ENCODE measurements at places on chromosomes 4 and X.

DNA sequence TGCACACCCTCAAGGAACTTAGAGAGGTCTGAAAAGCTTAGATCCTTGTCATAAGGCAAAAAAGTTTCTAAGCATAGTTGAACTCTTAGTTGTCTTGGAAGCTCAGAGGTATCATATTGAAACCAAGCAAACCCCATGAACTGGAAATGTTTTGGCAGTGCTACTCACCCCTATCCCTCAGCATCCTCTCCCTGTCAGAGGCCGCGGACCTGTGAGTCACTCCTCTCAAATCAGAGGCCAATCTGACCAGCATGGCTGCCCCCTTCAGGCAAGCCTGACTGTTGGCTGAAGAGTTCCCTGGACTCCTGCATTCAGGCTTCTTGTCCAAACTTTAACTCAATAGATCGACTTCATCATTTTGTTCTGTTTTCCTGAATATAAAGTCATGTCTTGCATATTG, 69.4 kb downstream of the KCNIP4 start:
- no peak for DNase-seq

DNA sequence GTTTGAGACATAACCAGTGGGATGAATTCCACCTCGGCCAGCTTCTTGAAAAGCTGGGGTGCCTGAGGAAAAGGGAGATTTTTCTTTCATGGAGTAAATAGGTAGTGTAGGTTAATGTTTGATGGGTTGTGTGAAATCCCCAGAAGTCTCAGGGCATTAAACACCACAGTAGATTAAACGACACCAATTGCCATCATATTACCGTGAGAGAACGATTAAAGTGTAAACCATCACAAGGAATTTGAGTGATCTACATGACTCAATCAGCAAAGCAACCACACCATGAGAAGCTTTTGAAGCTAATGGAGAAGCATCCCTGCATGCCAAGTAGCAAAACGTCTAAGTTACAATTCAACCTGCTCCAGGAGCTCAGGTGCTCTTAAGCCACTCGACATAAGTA, 322.5 kb upstream of the GATB start:
- DNase-seq: no peak

- no peak for DNase-seq
Observed at GRCh38 chr4:169618286-169618685, 2.1 kb upstream of the CLCN3 start.

DNA sequence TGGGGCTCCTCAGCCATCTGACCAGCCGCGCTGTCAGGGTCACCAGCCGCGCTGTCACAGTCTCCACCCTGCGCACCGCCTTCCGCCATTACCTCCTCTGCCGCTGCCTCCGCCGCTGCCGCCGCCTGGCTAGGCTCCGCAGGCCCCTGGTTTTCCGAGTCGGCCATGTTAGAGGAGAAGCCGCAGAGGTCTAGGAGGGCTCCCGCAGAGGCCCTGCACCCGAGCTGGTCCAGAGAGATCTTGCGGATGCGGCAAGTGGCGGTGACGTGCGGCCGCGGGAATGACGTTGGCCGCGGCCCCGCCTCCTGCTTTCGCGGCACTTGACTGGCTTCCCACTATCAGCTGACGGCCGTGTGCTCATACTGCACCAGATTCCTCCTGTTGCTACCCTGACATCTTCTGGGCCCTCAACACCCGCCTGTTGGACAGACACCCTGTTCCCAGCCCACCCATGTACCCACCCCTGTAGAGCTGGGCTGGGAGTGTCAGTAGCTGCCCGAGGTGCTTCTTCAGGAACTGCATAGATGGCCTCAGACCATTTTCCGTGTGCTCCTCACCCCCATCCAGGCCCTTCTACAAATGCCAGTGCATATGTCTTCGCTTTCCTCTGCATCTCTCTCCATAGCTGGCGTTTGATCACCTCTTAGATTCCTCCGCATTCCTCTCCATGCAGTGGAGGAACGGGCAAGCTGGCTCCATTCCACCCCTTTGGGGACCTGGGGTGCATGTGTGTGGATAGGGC, at the start of gene NAP1L5:
Gene NAP1L5, minus strand, starts transcription at position 242 of the 742 bp plus-strand sequence. Its CDS starts 75 bp downstream, at position 167.
- peak; percentile 40 for DNase-seq

GRCh38 chrX:30949554-30949953, 60.5 kb upstream of the TAB3 start:
- no peak for DNase-seq

DNA sequence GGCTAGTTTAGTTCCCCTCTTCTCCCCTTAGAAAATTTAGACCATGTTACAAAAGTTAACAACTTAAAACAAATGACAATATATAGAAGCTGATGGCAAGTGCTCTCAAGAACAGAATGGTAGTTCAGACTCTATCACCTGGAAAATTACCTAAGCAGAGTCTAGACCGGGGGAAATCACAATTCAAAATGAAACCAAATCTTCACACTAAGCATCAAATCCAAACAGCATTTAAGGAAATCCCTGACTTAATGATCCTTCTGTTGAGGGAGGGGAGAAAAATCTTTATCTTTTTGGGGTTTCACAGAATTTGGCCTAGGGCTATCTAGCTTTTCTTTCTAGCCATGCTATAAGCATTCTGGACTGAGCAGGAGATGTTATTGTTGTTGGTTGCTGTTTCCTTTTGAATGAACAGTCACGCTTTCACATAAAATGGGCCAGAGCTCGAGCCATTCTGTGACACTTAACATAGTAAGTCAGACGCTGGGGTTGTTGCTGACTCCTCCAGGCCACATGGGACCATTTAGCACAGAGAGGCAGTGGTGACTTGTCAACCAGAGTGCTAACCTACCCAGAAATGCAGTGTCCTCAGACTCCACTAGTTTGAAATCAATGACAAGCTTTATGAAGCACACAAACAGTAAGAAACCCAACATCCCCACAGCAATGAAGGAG, 16.0 kb upstream of the LSM6 start:
- no peak for DNase-seq

DNA sequence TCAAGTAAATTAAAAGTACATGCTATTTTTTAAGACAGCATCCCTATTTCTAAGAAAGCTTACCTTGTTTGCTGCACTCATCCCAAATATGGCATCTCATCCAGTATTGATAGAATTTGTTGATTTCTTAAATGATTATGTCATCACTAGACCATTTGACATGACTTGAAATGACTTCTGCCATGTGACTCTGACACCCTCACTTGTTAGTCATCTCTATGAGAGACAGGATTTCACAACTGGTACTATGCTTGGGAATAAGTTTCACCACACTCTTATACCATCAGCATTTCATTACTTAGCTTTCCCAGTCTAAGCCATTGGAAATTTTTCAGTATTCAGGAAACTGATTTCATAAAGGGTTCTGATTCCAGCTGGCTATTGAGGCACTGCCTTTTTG, 55.3 kb downstream of the TMPRSS11F start:
- no peak for DNase-seq

- no peak for DNase-seq
Observed at GRCh38 chrX:102604327-102604726, 5.0 kb downstream of the ARMCX5 start.

- no peak for DNase-seq
Observed at GRCh38 chr4:155703486-155704247, 37.0 kb downstream of the GUCY1A1 start.

- no peak for DNase-seq
Observed at GRCh38 chr4:4456351-4456750, 69.4 kb downstream of the NSG1 start.

DNA sequence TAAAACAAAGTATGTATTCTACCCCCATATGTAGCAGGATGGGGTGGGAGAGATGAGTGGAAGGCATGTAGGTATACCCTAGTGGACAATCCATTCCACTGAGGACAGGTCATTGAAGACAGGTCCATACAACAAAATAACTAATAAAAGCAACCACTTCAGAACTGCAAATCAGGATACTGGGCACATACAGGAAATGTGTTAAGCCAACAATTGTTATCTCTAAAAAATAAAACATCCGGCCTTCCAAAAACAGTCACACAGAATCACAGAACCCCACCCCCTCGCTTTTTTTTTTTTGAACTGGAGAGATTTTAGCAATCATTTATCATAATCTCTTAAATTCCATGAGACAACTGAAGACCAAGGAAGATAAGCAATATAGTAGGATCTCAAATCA, 112.9 kb downstream of the FRYL start:
- no peak for DNase-seq

- DNase-seq: no peak
Observed at GRCh38 chr4:179097741-179098140, 1655.5 kb upstream of the AGA start.

DNA sequence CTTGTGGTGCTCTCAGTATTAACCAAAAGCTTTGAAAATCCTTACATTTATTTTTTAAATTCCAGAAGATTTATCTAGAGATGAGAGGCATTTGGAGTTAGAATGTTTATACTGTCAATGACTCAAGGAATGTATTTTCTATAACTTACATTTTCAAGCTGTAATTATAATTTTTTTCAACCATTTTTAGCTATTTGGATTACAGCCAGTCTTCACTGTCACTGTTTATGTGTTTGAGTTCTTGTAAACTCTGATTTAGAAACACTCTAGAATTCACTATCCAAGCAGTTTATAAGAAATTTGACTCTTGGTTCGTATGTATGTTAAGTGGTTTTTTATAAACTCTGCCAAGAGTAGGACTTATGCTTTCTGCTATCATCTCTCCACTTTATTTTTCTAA, 36.7 kb upstream of the GUCY1A1 start:
- no peak for DNase-seq

DNA sequence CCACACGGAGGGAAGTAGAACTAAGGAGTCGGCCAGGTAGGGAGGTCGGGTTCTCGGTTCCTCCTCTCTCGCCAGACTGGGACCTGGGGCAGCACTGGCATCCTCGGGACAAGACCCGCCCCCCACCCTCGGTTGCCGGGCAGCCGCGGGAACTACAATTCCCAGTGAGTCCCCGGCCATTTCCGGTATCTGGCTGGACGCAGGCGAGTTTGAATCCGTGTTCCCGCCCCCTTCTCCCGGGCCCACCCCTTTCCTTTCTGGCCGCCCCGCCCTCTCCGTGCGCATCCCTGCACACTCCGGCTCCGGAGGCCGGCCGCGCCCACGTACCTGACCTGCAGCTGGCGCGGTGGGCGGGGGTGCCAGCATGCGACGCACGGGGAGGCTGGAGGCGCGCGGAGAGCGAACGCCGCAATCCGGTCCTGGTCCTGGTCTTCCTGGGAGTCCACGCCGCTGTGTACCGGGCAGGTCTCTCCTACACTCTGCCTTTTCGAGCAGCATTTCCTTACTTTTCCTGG, 10.2 kb upstream of the DLG3 start:
- DNase-seq: peak; percentile 27

GRCh38 chr4:153204247-153204671, at the start of gene TRIM2:
Gene TRIM2 (plus strand): TSS chr4:153204443. CDS start chr4:153204531, 88 bp downstream.
- no peak for DNase-seq

GRCh38 chrX:32170481-32170880, 1040.9 kb downstream of the DMD start:
- no peak for DNase-seq

- no peak for DNase-seq
Observed at GRCh38 chr4:113760094-113760794, 1.3 kb downstream of the CAMK2D start.

DNA sequence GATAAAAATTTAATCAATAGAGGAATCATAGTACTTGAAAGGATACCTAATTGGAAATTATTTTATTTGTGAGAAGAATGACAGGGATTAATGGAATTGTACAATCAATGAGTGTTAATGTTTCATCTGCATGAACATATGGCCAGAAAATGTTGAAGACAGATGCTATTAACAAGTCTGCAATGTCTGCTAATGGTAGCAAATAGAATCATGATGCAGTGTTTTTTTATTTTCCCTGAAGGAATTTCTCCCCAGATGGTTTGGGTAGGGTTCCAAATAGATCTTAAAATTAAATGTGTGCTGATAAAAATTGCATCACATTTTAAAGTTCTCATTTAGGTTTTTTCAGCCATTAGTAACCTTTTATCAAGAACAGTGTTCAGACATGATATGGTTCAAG, 291.3 kb upstream of the TRAM1L1 start:
- no peak for DNase-seq

DNA sequence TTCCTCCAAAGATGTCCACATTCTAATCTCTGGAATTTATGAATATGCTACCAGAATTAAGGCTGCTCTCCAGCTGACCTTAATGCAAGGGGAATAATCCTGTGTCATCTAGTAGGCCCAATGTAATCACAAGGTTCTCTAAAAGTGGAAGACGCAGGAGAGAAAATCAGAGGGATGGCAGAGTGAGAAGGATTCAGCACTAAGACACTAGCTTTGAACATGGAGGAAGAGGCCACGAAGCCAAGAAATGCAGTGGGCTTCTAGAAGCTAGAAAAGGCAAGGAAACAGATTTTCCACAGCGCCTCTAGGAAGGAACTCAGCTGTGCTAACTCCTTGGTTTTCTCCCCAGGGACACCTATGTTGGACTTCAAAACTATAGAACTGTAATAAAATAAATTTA, 240.7 kb upstream of the TRAM1L1 start:
- DNase-seq: no peak

- no peak for DNase-seq
Observed at GRCh38 chrX:74613370-74614092, 893 bp downstream of the RLIM start.

GRCh38 chr4:15982842-15983524, 20.0 kb upstream of the FGFBP2 start:
- DNase-seq: no peak

- no peak for DNase-seq
Observed at GRCh38 chr4:69888336-69888735, 28.4 kb upstream of the SULT1E1 start.

- DNase-seq: no peak
Observed at GRCh38 chrX:136182414-136182813, 35.1 kb downstream of the FHL1 start.

- DNase-seq: no peak
Observed at GRCh38 chr4:41881981-41882624, 53.1 kb upstream of the TMEM33 start.

GRCh38 chr4:67714248-67714583, 13.3 kb upstream of the UBA6 start:
- DNase-seq: no peak

DNA sequence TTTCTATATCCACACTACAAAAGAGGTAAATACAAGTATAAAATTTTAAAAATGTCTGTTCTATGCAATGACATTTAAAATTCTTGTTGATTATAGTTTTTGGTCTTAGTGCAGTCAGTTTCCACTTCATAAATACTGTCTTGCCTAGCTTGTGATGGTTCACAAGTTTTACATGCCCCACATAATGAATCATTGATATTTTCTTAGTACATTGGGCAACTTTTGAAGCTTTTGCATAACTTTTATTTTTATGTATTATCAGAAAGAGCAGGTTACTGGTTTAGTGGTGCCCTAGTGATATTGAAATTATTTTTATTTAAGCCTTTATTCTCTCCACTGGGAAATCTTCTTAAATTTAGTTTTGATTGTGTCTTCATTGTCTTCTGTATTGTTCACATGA, 388.0 kb downstream of the CCSER1 start:
- no peak for DNase-seq

DNA sequence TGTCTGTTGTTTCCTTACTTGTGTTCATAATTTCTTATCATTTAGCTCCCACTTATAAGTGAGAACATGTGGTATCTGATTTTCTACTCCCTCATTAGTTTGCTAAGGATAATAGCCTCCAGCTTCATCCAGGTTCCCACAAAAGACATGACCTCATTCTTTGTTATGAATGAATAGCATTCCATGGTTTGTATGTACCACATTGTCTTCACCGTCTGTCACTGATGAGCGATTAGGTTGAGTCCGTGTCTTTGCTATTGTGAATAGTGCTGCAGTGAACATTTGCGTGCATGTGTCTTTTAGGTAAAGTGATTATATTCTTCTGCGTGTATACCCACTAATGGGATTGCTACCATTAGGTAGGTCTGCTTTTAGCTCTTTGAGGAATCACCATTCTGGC, 624.3 kb upstream of the EPHA5 start:
- DNase-seq: no peak

GRCh38 chr4:86558258-86558657, 35.9 kb upstream of the PTPN13 start:
- DNase-seq: no peak
